ENCODE measurements at places on chromosomes 3 and 15. TPM values are rescaled to one million over a fixed set of nuclear protein-coding genes. Genes with fewer than 3 reads are reported as not detected.

The GCNT3 gene
- not detected for total RNA-seq

The FETUB gene
- total RNA-seq: not detected

The HRG gene
- total RNA-seq: 0.11 TPM

The ANKRD63 gene
- not detected for total RNA-seq

The APOD gene
- total RNA-seq: not detected

The ADAMTS7 gene
- total RNA-seq: 0.09 TPM

The UACA gene
- 6.6 TPM for total RNA-seq

The DLL4 gene
- total RNA-seq: 0.18 TPM

The DNAH1 gene
- total RNA-seq: 10.1 TPM

The WNT7A gene
- total RNA-seq: 0.39 TPM

The CLSTN2 gene
- not detected for total RNA-seq

The CLRN1 gene
- not detected for total RNA-seq

The TRIM42 gene
- not detected for total RNA-seq

The PROS1 gene
- total RNA-seq: 0.57 TPM

The RBP2 gene
- not detected for total RNA-seq

The LRRC49 gene
- total RNA-seq: 0.14 TPM

The CATSPER2 gene
- total RNA-seq: 2.2 TPM

The KATNBL1 gene
- total RNA-seq: 47.5 TPM

The TMEM207 gene
- not detected for total RNA-seq

The RFTN1 gene
- total RNA-seq: 101 TPM
